ENCODE measurements at places on chromosomes 3 and 15.

GRCh38 chr15:51265037-51265555 is 73.3 kb downstream of the CYP19A1 start:
- no peak for DNase-seq

GRCh38 chr3:66598168-66598567 is 97.3 kb upstream of the LRIG1 start:
- no peak for DNase-seq

DNA sequence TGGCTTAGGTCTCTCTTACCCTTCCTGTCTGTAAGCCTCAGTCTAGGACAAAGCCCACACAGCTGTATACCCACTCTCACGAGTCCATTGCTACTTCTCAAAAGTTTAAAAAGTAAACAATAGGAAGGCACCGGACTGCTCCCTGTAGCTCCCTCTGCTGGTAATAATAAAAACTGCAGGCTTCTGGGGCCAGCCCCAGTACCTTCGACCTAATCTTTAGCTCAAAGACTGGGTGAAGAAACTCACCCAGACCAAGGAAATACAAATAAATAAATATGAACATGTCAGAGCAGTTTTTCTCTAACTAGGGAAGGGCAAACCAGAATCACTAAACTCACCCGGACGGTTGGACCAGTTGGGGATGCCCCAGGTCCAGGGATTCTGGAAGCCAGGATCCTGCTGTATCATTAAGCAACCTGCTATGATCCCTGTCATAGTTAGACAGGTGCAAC is 5.0 kb downstream of the FAM219B start:
- DNase-seq = peak; percentile 39

- DNase-seq = no peak
Measured at GRCh38 chr3:45647148-45647619, 42.0 kb upstream of the SACM1L start.

DNA sequence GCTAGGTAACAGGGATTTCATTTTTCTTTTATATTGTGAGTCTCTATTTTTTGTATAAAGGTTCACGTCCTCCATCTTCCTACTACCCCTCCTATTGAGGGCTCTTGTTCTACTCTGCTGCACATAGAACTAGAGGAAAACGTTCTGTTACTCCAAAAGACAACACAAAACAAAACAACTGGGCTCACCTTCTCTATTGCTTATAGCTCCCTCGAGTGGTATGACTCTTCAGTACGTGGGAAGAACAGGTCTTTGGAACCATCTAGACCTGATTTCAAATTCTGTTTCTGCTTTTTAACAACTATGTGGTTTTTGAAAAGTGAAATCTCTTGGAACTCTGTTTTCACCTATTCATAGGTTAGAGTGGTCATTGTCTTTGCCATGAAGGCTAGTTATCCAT is 515.3 kb downstream of the SOX2 start:
- DNase-seq = no peak

GRCh38 chr15:67109141-67110034 is 44.0 kb downstream of the SMAD3 start:
- DNase-seq = no peak

DNA sequence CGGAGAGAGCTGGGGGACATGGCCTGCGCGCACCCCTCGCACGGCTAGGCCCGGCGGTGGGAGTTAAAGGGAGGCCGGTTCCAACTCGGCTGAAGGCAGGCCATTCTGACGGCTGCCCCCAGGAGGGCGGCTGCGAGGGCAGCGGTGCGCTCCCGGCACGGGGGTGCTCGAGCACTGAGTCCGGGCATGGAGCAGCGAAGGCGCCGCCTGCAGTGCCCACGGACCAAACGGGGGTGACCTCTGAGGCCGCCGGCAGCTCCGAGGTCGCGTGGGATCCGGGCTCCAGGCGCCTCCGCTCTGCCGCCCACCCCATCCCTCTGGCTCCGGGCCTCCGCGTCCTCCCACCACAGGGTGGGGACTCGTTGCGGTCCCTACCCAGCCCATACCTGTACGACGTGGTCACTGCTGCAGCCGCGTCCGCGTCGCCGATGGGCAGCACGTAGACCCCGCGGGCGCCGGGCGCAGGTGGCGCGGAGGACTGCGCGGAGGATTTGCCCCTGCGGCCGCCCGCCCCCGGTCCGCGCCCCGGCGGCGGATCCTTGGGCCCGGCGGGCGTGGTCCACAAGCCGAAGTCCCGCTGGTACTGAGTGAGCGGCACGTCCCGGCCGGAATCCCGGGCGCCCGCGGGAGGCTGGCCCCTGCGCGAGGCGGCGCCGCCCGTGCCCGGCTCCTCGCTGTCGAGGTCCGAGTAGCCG is 469 bp downstream of the MAP6D1 start:
- DNase-seq = no peak

DNA sequence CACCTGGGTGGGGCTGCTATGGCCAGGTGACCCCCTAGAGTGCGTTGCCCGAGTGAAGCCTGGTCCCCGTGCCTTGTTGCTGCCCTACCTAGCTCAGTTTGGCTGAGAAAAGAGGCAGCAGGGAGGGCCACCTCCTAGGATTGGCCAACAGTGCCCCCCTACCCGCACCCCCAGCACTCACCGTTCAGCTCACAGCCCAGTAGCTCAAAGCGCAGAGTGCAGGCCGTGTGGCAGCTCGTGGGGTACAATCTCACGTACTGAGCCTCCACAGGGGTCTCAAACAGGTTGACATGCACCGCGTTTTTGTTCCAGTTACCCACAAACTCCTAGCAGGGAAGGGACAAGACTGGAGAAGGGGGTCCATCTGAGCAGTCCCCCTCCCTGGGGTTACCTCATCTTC is 7.6 kb downstream of the MFGE8 start:
- DNase-seq = no peak

DNA sequence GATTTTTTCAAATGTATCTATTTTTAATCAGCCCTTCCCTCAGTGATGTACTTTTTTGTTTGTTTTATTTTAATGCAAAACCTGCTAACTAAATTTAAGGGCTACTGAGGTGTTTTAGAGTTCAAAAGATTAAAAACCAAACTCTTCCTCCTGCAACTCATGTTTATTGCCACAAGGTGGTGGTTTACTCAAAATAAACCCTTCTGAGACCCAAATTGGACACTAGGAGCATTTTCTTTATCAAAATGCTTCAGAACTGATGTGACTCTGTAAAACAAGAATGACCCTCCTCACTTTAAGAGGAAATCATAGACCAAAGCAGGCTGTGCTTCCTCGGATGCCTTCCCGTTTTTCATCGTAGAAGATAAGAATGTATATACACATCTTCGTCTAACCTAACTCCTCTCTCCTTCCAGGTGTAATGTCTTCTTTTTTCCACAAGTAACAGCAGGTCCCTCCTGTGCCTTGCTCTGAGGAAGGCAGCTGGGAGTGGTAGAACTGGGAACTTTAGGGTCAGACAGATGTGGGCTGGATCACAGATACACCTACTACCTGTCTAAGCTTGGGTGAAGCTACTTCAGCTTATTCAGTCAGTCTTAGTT is 2.9 kb upstream of the NME9 start:
- DNase-seq = no peak

GRCh38 chr15:78599189-78599588 is 21.6 kb downstream of the CHRNA3 start:
- no peak for DNase-seq

DNA sequence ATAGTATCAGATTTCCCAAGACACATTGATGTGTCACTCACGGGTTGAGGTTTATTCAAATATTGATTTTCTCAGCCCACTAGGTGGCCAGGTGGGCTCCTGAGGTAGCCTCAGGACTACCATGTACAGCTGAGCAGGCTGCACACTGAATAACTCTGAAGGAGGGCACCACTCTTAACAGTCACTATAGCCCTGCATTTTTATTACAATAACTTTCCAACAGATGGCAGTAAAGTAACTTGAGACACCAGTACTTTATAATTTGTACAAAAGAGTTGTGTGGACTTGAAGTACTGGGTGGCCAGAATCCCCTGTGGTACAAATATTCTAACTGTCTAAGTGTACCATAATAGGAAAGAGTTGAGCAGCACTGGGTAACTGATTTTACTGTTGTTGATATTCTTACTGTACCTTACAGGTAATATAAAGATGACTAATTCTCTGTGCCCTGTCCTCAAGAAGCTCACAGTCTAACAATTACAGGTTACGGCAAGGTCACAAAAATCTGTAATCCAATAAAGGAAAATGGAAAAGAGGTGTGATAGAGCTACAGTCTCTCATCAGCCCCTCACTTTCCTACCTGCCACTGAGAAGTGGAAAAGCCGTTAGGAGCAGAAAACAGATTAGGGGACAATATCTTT is 76.0 kb downstream of the ETFA start:
- DNase-seq = no peak

GRCh38 chr3:55014906-55015305 is 87.0 kb upstream of the LRTM1 start:
- DNase-seq = no peak

DNA sequence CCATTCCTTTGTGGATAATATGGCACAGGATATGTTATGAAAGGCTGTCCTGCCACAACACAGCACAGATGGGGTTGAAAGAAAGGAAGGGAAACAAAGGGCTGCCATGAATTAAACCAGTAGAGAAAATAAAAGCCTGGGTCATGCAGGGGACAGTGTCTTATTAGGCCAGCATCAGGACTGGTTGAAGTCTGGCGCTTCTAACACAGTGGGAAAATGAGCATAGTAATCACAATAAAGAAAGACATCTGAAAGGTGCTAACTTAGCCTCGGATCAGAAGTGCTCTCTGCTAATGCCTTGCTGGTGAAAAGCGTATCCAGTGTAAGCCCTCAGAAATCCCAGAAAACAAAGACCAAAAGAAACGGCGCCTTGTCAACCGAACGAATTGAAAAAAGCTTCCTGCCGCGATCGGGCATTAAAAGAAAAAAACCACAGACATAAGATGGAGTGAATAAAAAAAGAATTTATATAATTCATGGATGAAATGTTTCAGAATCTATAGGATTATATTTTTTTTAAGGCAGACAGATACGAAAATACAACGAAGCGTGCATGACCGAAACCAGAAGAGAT is 566 bp upstream of the MKRN3 start:
- no peak for DNase-seq

GRCh38 chr3:56200251-56200650 is 268.0 kb downstream of the ERC2 start:
- no peak for DNase-seq

DNA sequence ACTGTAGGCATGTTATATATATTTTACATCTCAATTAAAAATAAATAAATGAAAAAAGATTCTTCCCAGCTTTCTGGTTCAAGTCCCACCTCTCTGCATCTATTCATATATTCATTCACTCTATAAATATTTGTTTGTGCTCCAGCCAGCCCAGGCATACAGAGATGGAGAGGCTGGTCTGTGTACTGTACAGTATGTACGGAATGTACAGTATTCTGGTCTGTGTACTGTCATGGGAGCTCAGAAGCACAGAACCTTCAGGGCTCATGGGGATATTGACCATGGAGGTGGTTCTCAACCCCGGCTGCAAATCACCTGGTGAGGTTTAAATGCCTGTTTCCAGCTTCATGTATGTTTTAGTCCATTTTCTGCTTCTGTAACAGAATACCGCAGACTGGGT is 13.8 kb downstream of the CORO2B start:
- DNase-seq = no peak

- DNase-seq = no peak
Measured at GRCh38 chr3:11672363-11672762, 28.6 kb upstream of the VGLL4 start.

DNA sequence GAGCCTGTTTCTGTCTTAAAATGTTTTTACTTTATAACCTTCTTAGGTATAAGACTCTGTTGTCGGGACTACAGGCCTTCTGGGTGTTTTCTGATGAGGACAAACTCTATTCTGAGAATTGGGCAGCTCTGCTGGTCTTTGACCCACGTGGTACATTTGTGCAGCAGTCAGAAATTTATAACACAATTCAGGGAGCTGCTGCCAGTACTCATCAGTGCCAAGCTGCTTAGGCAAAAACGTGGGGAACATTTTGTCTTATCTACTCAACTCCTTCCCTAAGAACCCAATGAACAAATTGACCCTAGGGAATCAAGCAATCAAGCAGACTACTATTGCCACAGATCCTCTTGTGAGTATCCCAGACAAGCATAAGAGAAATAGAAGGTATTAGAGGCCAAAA is 180.7 kb upstream of the PDZRN3 start:
- DNase-seq = no peak

- peak; percentile 27 for DNase-seq
Measured at GRCh38 chr15:93987068-93987467, 244.3 kb upstream of the MCTP2 start.

- no peak for DNase-seq
Measured at GRCh38 chr15:22960556-22960955, 19.6 kb downstream of the CYFIP1 start.

DNA sequence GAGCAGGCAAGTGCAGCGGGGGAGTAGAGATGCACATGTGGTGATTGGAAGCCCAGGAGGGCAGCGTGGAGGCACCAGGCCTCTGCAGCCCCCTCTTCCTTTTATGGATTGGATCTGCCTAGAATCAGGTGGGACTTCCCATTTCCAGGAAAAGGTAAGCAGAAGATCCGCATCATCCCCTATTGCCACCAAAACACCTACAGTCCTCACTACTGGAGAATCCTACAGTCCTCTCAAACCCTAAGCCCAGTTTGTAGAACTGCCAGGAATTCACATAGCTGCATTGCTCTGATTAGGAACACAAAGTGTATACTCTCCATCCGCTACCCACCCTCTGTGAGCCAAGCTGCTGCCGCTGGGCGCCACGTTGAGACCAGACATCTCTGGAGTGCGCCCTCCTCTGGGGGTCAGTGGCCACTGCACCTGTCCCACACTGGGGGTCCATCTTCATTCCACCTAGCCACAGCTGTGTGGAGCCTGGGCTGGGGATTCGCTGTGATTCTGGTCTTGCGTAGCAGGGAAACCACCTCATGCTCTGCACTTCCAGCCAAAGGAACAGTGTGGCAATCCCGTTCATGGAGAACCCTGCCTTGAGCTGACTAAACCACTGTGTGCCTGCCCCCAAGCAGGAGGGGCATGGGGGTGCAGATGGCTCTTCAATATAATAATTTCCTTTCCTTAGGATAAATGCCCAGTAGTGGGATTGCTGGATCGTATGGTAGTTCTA is 88.9 kb upstream of the PTX3 start:
- no peak for DNase-seq

DNA sequence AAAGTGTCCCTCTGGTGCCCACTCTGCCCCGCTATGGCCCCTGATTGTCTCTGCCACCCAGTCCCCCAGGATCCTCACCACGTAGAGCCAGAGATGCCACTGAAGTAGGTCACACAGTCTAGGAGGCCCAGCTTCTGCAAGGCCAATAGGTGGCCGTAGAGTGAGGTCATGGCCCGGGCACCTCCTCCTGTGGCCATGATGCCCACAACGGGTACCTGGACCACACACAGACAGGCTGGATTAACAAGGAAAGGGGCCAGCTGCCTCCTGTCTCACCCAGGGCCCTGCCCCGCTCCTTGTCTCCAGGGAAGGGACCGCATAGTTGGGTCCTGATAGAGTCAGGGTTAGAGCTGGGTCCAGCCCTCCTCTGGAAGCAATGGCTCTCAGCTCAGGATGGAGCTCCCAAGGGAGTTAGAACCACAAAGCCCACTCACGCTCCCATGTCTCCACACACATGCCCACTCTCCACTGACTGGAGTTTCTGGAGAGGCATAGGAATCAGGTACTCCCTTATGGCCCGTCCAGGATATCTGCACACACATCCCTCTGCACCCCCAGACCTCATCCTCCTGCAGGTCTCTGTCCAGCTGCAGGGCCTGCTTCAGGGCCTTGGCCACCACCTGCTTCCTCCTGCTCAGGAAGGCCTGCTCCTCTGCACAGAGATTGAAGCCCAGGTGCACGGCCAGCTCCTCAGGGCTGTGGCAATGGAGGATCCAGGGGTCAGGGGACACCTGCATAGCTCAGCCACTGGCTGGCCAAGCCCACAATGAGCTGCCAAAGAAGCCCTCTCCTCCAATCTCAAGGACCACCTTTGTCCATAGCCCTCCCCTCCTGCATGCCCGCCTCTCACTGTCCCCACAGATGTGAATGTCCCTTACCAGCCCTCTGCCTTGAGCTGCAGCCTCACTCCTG is 13.2 kb downstream of the PLA2G4D start:
- no peak for DNase-seq
